ENCODE measurements at places on chromosomes 5 and 9. TPM values are rescaled to one million over a fixed set of nuclear protein-coding genes. Genes with fewer than 3 reads are reported as not detected.

The FAM169A gene
- 0.04 TPM for total RNA-seq

- no peak for DNase-seq
Observed at GRCh38 chr9:127642082-127642740, 30.1 kb downstream of the STXBP1 start.

DNA sequence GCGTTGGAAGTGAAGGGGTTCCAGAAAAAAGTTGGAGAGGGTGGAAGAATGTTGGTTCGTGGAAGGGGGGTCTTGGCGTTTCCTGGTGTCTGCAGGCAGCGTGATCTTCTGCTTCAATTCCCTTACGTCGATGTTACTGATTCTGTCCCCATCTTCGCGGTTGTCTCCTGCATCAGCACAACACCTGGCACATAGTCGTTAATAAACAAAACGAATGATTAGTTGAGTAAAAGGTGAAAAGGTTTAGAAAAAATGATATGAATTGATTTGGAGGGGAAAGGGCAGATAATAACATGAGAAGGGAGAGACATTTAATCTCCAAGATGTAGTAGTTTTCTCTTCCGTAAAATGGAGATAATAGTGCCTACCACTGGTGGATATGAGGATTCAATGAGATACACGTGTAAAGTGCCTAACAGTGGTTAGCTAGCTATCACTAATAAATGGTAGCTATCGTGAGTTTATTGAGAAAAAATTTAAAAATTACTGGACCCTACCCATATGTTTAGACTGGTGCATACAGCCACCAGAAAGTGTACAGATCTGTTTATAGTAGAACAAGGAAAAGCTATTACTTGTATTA, 556 bp downstream of the MTREX start:
- peak; percentile 19 for DNase-seq

DNA sequence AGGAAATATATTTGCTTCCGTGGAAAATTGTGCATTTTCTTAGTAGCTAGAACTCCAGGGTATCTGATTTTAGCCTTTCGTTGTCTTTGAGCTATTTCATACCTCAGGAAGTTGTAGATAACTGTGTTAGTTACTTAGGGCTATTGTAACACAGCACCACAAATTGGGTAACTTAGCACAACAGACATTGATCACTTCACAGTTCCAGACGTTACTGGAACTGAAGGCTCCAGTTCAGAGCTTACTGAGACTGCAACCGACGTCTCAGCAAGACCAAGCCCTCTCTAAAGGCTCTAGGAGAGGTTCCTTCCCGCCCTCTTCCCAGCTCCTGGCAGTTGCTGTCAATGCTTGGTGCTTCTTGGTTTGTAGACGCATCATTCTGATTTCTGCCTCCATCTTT, 17.7 kb upstream of the ANKRD33B start:
- no peak for DNase-seq

DNA sequence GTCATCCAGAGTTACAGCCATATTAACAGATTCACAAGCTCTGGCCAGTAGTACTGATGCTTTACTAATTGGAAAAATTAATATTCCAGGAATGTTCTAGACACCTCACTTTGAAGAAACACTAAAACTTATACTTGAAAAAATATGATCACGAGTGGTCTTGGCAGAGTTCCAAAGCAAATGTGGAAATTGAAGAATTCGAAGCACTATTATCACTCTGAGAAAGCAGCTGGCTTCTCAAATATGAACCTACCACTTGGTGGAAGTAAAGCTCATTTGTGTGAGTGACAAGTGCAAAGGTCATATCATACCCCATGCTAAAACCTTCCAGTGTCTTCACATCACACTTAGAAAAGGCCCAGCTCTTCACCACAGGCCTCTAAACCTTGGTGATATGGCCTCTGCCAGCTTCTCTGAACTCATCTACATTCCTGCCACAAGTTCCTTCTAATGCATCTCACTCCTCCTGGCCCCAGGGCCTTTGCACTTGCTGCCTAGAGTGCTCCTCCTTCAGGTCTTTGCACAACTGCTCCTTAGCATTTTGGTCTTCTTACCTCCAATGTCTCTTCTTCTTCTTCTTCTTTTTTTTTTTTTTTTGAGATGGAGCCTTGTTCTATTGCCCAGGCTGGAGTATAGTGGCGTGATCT, 175.7 kb upstream of the SMIM23 start:
- DNase-seq = no peak

DNA sequence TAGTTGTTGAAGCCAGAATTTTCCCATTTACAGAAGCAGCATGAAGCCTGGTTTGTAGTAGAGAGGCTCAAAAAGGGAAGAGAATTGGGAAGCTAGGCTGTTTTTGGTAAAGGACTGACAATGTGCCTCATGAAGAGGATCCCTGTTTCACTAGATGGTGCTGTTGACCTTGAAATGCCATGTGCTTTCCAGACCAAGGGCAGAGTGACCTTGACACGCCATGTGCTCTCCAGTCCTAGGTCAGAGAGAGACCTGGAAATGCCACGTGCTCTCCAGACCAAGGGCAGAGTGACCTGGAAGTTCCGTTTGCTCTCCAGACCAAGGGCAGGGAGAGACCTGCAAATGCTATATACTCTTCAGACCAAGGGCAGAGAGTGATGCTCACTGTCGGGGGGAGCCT, 32.0 kb downstream of the UNC13B start:
- DNase-seq = no peak

All from K562 (cell line).